ENCODE measurements at places on chromosomes 5 and 9. TPM values are rescaled to one million over a fixed set of nuclear protein-coding genes. Genes with fewer than 3 reads are reported as not detected.

PTPN3 gene
- total RNA-seq = 0.29 TPM

C9orf50 gene
- not detected for total RNA-seq

FOXD4 gene
- 0.52 TPM for total RNA-seq

SOWAHA gene
- total RNA-seq = not detected

FANCG gene
- total RNA-seq = 54.2 TPM
